Stimulated activated CD4-positive, alpha-beta T cell treated with anti-CD3 and anti-CD28 coated beads, Interleukin-12 subunit alpha, Interleukin-12 subunit beta, amount 100 ng/mL, for 24 hours (primary cell): ENCODE measurements at places on chromosomes 2 and 18.

DNA sequence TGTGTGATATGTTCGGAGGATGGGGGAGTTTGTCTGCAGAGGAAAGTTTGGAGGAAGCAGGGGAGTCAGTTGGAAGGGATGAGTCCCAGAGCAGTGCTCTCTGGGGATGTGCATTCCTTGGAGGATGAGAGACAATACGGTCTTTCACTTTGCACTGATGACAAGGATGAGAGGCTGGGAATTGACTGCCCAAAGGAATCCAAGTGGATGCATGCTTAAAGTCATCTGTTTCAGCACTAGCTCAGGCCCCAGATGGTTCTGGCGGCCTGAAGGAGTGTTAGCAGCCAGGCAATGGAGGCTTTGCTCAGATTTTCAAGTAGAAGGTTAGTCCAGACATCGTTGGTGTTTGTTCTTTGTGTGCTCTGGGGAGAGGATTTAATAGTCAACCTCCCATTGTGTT, 100.2 kb downstream of the CRIM1 start:
- no peak for DNase-seq

DNA sequence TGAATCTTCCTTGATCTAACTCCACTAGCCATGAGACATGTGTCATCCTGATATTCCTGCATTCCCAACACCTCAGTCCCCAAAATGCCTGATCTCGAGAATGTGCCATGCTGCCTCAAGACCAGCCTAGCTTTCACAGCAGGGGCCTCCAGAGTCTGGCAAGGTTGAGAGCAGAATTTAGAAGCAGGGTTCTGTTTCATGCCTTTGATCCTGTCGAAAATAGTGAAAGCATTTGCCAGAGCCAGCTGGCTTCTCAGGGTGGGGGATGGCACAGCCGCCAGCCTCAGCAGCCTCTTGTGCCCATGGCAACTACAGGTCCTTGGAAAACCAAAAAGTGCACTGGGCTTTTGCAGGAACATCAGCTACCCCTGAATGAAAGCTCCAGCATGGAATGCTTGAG, 143.5 kb downstream of the RTN4 start:
- no peak for DNase-seq

GRCh38 chr2:6168485-6168884, 476.3 kb downstream of the SOX11 start:
- no peak for DNase-seq

GRCh38 chr18:40186677-40187076, 1768.4 kb upstream of the PIK3C3 start:
- no peak for DNase-seq
